ENCODE measurements at places on chromosomes 1 and 21.

DNA sequence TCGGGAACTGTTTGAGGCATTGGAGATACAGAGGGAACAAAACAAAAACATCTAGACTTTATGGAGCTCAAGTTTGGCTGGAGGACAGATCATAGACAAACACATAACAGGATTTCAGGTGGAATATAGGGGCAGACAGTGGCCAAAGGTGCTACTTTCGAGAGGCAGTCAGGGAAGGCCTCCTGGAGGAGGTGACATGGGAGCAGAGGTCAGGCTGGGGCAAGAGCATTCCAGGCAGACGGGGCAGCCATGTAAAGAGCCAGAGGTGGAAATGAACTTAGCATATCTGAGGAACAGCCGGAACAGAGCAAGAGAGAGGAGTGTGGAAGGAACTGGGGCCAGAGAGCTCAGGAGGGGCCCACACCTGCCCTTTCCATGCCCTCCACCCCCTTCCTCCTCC is 122.3 kb downstream of the DMRTB1 start:
- DNase-seq, result no peak

DNA sequence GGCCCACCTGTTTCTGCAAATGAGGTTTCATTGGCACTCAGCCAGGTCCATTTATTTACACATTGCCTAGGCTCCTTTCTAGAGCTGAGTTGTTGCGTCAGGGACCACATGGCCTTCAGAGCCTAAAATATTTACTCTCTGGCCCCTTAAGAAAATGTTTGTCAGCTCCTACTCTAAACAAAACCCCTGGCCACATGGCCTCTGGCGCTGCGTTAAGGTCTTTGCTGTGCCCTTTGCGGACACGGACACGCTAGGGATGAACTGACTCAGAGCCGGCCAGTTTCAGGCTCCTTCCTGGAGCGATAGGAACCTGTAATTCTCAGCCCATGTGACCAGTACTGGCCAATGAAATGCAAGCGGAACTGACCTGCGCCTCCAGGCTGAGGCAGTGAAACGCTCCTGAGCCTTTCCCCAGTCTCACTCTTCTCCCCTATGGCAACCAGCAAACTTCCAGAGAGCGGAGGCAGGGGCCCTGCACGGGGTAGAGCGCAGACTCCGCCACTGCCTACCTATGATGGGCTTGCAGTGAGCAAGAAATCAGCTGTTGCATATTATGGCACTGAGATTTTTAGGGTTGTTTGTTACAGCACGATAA is 160.3 kb downstream of the ETS2 start:
- DNase-seq, result no peak

- DNase-seq, result no peak
Measured at GRCh38 chr1:162406811-162407210, 5.1 kb downstream of the SH2D1B start.

DNA sequence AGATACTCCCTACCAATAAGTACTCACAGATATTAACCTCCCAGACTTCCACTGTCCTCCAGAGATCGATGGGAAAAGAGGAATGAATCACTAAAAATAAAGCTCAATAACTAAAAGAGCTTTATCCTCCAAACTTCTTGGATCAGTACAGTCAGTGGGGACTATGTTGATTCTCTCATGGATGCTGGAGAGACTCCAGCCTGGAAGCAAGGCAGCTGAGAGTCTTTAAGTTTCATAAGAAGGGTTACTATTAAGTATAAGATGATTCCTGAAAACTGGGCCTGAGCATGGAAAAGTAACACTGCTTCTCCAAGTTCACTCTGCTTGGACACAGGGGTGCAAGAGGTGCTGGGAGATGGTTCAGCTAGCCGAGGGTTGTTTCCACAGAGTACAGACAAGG is 6.2 kb upstream of the DDR2 start:
- no peak for DNase-seq

DNA sequence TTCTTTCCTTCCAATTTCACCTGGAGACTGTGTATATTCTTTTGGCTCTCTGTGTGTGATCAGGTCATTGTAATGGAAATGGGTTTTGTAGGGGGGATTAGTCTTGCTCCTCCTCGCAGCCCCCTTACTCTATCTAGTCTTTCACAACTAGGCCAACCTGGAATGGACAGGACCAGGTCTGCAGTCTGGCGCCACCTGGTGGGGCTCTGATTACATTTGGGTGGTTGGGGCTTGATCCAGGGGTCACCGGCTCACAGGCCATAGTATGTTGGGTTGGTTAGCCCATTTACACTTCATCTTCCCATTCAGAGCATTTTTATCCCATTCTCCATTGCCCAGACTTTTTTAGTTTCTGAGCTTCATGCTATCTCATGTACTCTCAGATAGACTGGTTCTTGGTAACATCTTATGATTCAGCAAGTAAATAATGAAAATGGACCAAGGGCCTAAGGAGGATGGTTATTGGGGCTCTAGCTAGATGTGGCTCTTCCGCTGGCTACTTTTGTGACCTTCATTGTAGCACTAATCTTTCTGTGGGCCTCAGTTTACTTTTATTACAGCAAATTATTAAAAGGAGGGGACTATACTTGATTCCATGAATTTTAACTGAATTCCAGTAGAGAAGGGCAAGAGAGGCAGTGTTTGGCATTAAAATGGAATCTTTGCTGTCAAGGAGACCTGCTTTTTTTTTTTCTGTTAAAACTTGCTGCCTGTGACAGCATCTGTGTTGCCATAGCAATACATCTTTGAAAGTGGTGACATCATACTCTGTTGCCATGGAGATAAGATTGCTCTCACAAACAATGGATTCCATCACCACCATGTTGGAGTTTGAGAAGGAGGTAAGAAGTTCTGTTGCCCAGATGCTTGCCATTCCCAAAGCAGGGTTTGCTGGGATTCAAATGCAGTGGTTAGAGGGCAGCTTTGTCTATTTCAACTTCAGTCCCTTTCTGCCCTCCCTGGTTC is 150.1 kb downstream of the PLXNA2 start:
- DNase-seq, result no peak

- no peak for DNase-seq
Measured at GRCh38 chr1:71861022-71861421, 421.3 kb downstream of the NEGR1 start.

Measured in esophagus squamous epithelium (tissue), 5 donors.